Mesothelial cell of epicardium (in vitro differentiated cells): ENCODE measurements at places on chromosomes 16 and 17. TPM values are rescaled to one million over a fixed set of nuclear protein-coding genes. Genes with fewer than 3 reads are reported as not detected.

GRCh38 chr17:64491034-64491860 is 5.6 kb downstream of the POLG2 start:
- H3K27me3 ChIP-seq = no peaks in the 10 kb centered on the region
- H3K4me1 ChIP-seq = peaks cover 22% of the 10 kb centered on the region

GRCh38 chr17:7559320-7560171 is 996 bp downstream of the TNFSF13 start:
- no peak for DNase-seq
- no peaks in the 10 kb centered on the region for H3K27me3 ChIP-seq
- peak overlapping the region; percentile 93 for H3K4me3 ChIP-seq
- H3K36me3 ChIP-seq = peaks cover 6% of the 10 kb centered on the region
- H3K4me1 ChIP-seq = peaks cover 54% of the 10 kb centered on the region

DNA sequence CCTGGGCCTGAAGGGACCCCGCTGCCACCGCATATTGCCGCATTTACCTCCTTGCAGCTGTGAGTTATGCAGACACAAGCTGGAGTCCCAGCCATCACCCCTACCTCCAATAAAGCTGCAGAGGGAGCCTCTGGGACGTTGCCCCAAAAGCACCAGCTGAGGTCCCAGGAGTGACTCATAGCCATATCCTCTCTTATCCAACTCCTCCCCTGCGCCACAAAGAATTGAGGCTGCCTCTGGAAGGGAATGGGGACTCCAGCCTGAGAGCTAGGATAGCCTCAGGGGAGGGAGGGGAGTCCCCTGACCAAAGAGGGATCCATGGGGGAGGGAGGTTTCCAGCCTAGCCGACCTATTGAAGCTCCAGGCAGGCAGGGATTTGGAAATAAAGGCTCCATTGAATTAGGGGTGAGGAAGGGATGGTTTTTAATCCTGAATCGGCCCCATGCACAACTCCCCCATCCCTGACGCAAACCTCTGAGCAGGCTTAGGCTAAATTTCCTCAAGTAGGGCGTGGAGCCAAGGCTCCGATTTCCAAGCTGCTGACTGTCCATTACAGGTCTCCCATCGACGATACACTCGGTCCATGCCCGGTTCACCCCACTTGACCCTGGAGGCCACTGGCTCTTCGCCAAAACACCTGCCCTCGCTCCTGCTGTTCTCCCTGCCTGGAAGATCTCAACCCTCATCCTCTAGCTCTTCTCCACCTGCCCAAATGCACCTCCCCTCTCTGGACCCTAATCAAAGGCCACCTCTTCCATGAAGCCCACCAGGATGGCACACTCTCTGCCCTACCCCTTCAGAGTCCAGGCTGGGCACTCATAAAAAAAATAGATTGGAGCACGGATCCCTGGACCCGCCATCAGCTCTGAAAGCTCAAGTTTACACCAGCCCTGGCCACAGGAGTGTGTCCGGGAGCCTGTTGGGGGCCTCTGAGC is 27.5 kb downstream of the PIMREG start:
- peaks cover 5% of the 10 kb centered on the region for H3K4me1 ChIP-seq
- H3K4me3 ChIP-seq = no peak overlapping the region
- H3K27ac ChIP-seq = no peak overlapping the region
- H3K36me3 ChIP-seq = peaks cover 3% of the 10 kb centered on the region

Gene SLC2A4
- total RNA-seq = 1.6 to 1.8 TPM (median 1.6 TPM) in 3 replicates

Gene DOC2A
- 5.3 to 6.4 TPM (median 5.7 TPM) in 3 replicates for total RNA-seq
